ENCODE measurements at places on chromosomes 5 and 9.
A peak's percentile ranks its signal among the peaks of the same experiment; 100 is the strongest.

DNA sequence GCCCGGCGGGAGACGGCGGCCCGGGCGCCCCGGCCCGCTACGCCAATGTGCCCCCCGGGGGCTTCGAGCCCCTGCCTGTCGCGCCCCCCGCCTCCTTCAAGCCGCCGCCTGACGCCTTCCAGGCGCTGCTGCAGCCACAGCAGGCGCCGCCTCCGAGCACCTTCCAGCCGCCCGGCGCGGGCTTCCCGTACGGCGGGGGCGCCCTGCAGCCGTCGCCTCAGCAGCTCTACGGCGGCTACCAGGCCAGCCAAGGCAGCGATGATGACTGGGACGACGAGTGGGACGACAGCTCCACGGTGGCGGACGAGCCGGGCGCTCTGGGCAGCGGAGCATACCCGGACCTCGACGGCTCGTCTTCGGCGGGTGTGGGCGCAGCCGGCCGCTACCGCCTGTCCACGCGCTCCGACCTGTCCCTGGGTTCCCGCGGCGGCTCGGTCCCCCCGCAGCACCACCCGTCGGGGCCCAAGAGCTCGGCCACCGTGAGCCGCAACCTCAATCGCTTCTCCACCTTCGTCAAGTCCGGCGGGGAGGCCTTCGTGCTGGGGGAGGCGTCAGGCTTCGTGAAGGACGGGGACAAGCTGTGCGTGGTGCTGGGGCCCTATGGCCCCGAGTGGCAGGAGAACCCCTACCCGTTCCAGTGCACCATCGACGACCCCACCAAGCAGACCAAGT is 723 bp downstream of the SNX18 start:
- DNase-seq: peak; percentile 57

- peak; percentile 11 for DNase-seq
Measured at GRCh38 chr9:132210472-132211145, 48.8 kb downstream of the NTNG2 start.

DNA sequence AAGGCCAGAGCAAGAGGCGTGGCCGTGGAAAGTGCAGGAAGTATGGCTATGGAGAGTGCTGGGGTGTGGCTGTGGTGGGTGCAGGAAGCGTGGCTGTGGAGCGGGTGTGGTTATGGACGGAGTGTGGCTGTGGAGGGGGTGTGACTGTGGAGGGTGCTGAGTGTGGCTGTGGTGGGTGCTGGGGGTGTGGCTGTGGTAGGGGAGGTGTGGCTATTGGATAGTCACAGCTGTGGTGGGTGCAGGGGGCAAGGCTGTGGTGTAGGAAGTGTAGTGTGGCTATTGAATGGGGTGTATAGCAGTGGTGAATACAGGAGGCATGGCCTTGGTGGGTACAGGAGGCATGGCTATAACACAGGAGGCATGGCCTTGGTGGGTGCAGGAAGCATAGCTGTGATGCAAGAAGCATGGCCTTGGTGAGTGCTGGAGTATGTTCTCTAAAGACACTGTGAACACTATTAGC is 40.8 kb upstream of the SPATA31C2 start:
- DNase-seq: no peak

GRCh38 chr9:86983620-86984259 is 36.4 kb upstream of the GAS1 start:
- DNase-seq: no peak

DNA sequence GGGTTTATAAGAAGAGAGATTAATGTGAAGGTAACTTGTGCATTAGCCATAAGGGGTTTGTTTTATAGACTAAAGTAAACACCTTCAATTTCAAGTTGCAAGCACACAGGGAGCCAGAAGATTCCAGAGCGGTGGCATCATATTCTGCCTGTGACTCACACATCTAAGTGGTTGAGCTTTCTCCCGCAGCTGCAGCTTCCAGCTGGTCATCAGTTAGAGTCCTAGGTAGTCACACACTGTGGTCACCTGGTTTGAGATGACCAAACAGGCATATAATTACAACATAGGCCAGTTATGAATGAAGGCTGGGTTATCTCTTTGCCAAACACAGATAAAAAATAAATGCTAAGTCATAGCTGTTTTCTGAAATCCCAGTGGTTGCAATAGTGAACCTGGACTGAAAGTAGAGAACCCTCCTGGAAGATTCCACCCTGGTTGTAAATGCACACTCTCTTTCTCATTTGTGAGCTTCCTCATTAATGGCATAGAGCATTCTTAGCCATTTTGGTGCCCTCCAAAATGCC is 171.3 kb downstream of the GDNF start:
- no peak for DNase-seq

- DNase-seq: no peak
Measured at GRCh38 chr5:88954511-88954910, 71.5 kb upstream of the MEF2C start.

DNA sequence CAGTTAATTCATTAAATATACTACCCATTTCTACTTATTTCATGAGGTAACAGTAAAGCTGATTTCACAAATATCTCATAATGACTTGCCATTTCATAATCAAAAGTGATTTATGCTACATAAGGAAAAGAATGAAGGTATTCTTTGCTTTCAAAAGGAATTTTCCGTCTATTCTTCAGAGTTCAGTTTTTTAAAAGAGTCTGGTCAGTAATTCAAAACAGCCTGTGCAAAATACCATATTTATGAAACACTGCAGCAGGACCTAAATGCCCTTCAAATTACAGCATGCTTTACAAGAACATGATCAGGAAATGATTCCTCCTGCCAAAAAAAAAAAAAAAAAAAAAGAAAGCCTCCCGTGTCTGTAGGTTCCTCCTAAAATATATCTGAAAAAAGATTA is 154.7 kb downstream of the KIAA0825 start:
- DNase-seq: no peak

DNA sequence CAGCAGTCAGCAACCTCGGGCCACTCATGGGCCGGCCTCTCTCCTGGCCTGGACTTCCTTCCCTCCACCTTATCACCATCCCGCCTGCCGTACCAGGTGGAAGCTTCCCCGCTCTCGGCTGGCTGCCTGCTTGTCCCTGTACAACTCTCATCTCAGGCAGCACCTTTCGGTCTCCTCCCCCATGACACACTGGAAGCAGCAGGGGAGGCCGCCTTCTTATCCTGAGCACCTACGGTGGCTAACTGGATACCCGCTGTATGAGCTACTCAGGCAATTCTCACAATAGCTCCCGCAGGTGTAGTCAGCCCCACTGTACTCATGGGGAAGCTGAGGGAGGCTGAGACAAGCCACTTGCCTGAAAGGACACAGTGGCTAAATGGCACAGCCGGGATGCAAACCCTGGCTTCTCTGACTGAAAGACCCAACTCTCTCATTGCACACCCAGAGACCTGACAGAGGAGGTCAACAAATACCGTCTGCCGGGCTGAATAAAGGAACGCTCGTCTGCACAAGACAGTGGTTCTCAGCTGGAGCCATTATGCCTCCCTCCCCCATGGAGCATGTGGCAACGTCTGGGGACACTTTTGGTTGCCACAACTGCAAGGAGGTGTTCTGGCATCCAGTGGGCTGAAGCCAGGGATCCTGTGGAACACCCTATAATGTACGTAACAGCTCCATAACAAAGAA is 9.6 kb downstream of the STK10 start:
- DNase-seq: no peak

GRCh38 chr9:113311961-113312360 is 8.8 kb upstream of the RNF183 start:
- no peak for DNase-seq

DNA sequence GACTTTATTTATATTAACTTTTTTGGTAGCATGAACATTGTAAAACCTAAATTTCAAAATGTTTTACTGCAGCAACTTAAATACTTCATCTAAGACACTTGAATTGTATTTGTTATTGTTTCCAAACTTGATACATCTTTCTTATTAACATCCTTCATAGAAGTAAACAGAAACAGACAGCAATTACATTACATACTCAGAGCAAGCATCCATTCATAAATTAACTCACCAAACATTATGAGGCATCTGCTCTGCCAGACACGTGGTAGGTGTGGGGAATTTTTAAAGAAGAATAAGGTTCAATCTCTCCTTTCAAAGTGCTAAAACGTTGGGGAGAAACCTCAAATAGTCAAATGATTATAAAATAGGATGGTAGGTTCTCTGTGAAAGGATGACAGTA is 130.8 kb downstream of the MUSK start:
- DNase-seq: no peak

GRCh38 chr5:163189023-163189553 is 248.3 kb upstream of the CCNG1 start:
- no peak for DNase-seq

DNA sequence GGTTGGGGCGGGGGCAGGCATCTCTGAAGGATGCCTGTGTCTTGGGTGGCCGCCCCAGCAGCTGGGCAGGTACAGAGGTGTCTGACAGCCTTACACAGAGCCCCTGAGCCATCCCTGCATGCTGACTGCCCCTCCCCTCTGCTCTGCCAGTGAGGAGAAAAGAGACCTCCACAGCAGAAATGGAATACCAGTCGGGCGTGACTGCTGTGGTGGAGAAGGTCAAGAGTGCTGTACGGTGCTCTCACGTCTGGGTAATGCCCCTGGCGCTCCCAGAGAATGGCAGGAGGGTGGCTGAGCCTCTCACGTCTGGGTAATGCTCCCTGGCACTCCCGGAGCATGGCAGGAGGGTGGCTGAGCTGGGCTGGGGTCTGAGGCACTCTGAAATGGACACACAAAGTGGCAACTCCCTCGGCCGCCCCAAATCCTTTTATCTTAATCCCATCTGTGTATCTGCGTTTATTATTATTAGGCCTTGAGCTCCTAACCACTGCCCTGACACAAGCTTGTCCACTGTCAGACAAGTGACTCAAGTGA is 2.5 kb upstream of the RABL6 start:
- DNase-seq: no peak

GRCh38 chr9:97889941-97890887 is 32.1 kb downstream of the TRMO start:
- DNase-seq: peak; percentile 72

GRCh38 chr5:115484368-115484767 is 60.2 kb downstream of the FEM1C start:
- DNase-seq: no peak

GRCh38 chr5:138754699-138755057 is 1.5 kb downstream of the CTNNA1 start:
- DNase-seq: no peak

DNA sequence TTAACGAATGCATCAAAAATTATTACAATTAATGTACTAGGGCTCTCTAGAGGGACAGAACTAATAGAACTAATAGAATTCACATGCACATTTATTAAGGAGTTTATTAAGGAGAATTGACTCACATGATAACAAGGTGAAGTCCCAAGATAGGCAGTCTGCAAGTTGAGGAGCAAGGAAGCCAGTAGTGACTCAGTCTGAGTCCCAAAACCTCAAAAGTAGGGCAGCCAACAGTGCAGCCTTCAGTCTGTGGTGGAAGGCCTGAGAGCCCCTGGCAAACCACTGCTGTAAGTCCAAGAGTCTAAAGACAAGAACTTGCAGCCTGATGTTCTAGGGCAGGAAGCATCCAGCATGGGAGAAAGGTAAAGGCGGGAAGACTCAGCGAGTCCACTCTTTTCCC is 633.8 kb downstream of the SEMA5A start:
- no peak for DNase-seq

GRCh38 chr5:180786531-180787398 is 15.8 kb downstream of the MGAT1 start:
- DNase-seq: no peak

DNA sequence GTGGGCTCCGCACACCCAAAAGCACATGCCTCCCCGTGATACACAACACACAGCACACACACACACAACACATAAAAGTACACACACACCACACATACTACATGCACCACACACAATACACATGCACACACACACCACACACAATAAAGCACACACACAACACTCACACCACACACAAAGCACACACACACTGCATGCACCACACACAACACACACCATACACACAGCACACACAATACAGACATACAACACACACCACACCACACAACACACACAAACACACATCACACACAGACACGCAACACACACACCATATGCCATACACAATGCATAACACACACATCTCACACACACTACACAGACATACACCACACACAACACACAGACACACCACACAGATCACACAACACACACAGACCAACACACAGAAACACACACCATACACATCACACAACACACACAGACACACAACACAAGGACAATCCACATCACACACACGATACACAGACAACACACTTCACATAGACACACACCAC is 3.4 kb upstream of the CCDC187 start:
- DNase-seq: no peak

DNA sequence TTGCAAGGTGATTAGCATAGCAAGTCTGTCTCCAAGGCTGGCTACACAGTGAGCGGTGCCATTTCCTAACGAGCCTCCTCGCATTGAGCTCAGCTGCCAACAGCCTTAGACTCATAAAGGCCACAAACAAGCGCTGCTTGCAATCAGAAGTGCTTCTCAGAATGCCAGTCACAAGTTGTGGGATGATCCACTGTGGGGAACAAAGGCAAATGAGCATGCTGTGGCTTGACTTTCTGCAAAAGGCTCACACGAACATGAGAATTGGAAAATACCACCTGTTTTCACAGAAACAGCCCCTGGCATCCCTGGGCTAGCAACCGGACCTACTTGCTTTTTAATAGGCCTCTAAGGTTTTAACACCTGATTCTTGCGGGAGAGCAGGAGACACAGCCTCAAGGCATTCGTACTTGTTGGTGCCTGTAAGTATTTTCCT is 215.5 kb downstream of the FANCC start:
- DNase-seq: no peak

DNA sequence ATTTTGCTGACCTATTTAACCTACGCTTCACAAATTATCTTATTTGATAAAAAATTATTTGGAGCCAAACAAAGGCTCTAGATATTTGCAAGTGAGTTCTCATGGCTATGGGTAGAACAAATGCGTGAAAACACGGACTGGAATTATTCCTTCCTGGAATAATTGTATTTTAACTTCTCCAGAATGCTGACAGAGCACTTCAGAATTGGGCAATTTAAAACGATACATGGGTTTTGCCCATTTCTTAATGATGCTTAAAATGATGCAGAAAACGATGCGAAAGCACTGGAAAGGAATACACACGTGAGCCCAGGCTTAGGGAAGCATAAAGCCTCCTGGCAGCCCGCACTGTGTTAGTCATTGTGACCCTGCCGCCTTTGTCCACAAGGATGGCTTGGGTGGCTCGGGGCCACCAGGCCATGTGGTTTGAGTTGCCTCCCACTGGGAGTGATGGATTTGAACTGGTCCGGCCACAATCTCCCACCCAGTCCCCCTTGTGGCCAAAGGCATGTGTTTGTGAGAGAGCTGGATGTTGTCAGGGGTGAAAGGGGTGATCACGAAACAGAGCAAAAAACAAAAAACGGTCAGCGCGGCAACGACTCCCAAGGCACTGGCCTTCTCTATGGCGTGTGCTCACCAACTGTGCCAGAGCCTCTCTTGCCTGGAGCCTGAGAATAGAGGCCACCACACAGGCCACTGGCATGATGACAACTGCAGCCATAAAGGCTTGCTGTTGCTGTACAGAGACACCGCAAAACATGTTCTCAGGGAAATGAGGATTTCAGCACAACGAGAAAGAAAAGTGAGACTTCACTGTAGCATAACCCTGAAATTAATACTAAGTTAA is 234.2 kb upstream of the ADAMTS16 start:
- DNase-seq: no peak

- DNase-seq: no peak
Measured at GRCh38 chr5:142644127-142644526, 41.8 kb downstream of the FGF1 start.

GRCh38 chr5:54384356-54384933 is 71.1 kb upstream of the HSPB3 start:
- DNase-seq: no peak
